ENCODE measurements at places on chromosomes 4 and X. TPM values are rescaled to one million over a fixed set of nuclear protein-coding genes. Genes with fewer than 3 reads are reported as not detected.

GRCh38 chr4:186924723-186925122 is 201.1 kb upstream of the FAT1 start:
- DNase-seq = no peak

GRCh38 chr4:111398906-111399330 is 746.3 kb upstream of the FAM241A start:
- DNase-seq = no peak

DNA sequence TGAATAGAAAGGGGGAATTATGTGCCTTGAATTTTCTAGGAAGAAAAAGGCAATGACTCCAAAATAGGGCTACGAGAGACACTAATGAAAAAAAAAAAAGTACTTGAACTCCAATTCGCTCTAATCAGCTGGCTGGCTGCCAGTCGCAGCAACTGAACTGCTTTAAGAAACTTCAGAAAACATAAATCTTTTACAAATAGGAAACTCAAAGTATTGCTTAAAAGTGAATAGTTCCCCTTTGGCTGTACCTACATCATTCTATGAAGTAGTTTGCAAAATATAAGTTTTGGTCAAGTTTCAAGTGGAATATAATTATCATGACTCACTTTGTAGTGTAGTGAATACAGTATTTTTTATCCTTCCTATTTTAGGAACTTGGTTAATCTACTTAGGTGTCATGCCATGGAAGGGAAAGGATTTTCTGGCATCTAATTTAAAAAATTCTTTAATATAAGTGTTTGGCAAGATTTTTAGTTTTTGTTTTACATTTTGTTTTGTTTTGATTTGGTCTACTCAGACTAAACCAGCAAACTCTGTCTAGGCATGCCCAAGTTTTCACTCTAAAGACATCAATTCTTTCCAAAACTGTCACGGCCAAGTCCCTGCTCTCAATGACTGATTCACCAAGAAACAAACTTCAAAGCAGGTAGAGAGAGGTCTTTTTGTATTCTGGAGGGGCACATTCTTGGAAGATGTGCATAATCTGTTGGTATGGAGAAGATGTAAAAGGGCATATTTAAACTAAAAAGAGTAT is 382.4 kb upstream of the GALNT7 start:
- no peak for DNase-seq

CXorf49B gene
- total RNA-seq = not detected

GRCh38 chrX:17788439-17788838 is 51.1 kb downstream of the SCML1 start:
- no peak for DNase-seq

DNA sequence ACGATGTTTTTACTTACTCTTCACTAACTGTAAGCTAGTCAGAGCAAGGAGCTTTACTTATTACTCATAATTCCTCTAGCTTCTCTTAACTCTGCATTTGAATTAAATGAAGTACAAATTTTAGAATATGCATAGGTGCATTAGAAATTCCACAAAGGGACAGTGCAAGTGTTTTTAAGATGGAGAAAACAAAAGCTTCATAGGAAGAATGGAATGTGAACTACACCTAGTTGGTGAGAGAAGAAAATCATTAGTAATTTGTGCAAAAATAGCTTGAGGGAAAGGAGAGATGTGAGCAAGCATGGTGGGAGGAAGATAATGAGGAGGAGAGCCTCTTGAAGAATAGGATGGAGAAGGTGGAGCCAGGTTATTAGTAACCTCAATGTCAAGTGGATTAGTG is 77.5 kb upstream of the SMARCA5 start:
- no peak for DNase-seq

EIF4E gene
- total RNA-seq = 77.5 TPM

GPM6B gene
- 24.0 TPM for total RNA-seq

DNA sequence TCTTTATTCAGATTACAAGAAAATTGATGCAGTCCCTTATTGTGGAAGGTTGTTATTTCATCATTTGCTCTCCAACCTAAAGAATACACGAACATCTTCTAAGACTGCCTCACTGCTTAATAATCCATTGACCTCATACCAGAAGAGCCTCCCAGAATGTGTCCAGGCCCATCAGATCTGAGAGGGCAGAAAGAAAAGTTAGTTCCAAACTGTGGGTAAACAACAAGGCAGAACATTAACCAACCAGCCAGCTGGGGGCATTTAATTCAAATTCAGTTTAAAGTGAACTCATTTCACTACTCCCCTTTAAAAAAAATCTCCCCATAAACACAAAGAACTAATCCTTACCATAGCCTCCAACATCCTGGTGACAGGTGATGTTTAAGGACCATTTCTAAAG is 13.8 kb downstream of the GPC4 start:
- no peak for DNase-seq

DNA sequence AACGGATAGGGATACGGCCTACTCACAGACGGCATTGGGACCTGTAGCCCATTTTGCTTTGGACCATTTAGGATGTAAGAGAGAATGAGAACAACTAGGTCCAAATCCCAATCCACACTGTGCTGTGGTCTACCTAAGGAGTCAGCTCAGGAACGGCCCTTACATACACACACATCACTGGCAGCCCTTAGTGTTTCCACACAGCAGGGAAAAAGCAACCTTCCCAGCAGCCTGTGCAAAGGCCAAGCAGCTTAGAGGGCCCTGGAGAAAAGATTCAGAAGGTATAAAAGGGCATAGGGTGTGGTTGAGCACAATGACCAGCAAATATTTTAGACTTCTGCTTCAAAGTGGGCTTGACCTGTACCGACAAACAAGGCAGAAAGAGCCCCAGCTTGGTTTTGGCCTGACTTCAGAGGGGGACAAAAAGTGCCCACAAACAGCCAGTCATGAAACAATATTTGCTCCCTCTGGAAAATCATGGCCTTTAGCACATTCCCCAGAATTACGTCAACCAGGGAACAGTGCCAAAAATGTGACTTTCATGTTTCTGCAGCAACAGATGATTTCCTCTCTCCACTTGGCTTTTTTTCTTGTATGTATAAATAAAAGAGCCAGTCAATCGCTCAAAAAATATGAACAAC is 359.5 kb upstream of the FGF16 start:
- DNase-seq = no peak

GRCh38 chr4:44632733-44633132 is 18.7 kb downstream of the YIPF7 start:
- DNase-seq = no peak

GRCh38 chr4:24278693-24279092 is 305.7 kb downstream of the DHX15 start:
- DNase-seq = no peak

GRCh38 chr4:15234116-15234855 is 193.5 kb upstream of the C1QTNF7 start:
- DNase-seq = no peak

- no peak for DNase-seq
Observed at GRCh38 chr4:146522869-146523205, 1.1 kb upstream of the SLC10A7 start.

UGT2B17 gene
- not detected for total RNA-seq

GRCh38 chrX:16120431-16120830 is 2.9 kb upstream of the GRPR start:
- DNase-seq = no peak

DNA sequence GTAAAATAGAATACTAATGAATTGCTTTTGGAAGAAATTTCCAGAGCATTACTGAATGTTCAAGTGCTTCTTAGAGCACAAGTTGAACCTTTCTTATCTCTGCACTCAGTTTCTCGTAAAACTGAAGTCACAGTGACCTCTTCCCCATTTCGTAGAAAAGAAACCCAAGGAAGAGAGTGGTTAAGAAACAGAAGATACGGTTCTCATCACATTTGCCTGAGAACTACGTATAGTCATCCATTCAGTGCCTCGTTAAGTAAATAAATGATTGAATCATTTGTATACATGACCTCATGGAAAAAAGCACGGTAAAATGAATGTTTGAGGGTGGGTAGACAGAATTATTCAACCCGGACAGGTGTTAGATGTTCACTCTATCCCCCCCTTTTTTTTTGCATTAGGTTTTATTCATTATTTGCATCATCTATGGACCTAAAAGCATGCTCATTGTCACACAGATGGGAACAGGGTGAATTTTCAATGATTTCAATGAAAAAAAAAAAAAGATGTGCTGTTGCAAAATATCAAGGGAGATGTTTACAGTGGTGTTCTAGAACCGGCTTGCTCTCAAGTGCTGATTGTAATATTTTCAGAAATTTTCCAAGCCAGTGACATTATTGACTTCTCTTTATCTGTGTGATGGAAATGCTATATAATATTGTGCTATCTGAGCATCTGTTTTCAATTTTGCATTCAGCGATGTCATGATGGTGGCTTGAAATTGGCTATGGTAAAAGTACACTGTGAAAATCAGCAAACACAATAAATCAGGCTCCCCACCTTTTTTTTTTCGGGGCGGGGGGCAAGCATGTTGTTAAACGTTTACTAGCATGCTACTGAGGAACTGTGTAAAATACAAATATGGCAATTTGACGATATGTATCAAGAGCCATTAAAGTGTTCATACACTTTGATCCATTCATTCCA is 4.3 kb downstream of the RHOH start:
- DNase-seq = no peak

DNA sequence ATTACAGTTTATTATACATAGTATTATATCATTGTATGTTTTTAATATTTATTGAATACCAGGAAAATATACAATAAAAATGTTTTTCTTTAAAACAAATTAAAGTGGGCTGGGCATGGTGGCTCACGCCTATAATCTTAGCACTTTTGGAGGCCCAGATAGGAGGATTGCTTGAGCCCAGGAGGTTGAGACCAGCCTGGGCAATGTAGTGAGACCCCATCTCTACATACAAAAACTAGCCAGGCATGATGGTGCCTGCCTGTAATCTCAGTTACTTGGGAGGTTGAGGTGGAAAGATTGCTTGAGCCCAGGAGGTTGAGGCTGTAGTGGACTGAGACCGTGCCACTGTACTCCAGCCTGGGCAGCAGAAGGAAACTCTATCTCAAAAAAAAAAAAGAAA is 38.3 kb upstream of the PDS5A start:
- DNase-seq = no peak

DNA sequence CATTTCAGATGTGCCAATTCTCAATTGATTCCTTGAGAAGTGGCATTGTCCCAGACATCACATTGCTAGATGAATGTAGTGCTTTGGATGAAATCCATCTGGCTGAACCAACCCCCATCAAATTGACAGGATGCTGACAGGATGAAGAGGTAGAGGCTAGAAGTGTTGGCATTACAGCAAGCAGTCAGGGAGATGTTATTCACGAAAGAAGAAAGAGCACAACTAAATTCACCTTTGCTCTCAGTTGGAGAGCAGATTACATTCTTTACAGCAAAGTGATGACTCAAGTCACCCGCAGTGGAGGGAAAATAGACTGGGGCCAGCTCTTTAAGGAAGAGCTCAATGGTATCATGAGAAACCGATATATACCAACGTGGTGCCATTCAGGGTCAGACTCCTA is 259.6 kb downstream of the C4orf33 start:
- no peak for DNase-seq

- DNase-seq = peak; percentile 57
Observed at GRCh38 chr4:3251691-3252479, 2.9 kb downstream of the MSANTD1 start.

DNA sequence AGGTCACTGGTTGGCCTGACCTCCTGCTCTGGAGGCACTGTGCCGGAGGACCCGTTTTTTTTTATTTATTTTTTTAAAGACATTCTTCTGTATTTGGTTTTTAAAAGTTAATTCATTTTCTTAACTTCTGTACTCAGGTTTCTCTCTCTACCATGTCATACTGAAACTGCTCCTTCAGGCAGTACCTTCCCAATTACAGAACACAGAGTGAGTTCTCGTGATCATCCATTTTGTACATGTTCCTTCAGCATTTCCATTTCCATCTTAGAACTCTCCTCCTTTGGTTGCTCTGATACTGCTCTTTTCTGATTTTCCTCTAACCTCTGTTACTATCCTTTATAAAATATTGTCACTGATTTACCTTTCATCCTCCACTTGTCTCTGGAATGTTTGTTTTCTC is 17.9 kb downstream of the UBE2K start:
- DNase-seq = no peak

GRCh38 chr4:140637836-140638235 is 69.1 kb upstream of the UCP1 start:
- DNase-seq = no peak

RBBP7 gene
- total RNA-seq = 130 TPM

SHROOM2 gene
- total RNA-seq = 1.8 TPM

GRCh38 chr4:132334081-132334480 is 815.0 kb upstream of the PCDH10 start:
- no peak for DNase-seq

DNA sequence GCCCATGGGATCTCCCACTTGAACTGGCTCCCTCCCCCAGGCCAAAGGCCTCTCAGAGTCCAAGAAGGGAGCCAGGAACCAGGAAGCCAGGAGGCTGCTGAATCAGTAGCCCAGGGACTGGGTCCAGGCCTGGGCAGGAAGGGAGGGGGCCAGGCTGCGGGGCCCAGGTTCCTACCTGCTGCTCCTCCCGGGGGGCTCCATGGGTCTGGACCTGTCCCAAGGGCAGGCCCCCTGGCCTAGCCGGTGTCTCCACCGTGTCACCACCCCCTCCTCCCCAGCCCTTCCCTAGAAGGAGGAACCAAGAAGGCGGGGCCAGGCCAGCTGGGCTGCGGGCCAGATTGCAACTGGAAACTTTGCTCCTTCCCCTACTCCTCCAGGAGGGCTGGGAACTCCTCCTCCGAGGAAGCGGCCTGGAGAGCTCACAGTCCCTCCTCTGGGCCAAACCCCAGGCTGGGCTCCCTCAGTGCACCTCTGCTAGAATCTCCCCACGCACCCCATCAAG is at the start of gene IQSEC2:
IQSEC2 (minus strand) TSS at position 264 of the 502 bp plus-strand sequence.
- DNase-seq = peak; percentile 96

DNA sequence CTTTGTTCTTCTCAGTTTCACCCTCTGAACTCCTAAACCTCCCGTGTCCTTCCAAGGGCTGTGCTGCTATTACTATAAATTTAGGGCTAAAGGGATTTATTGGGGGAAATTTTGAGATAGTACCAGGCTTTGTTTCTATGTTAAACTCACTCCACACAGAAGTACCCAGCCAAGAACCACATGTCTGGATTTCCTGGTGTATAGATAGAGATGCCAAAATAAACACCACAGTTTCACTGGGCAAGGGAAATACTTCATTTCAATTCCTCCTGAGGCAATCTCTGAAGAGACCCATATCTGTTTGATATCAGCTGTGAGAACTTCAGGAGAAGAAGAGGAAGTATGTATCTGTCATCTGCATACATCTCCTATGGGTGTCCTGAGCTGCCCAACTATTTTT is 21.7 kb upstream of the CLNK start:
- DNase-seq = no peak

- no peak for DNase-seq
Observed at GRCh38 chrX:74133156-74133796, 170.7 kb upstream of the ZCCHC13 start.

F8 gene
- 10.0 TPM for total RNA-seq

GRCh38 chr4:4800646-4801408 is 58.6 kb upstream of the MSX1 start:
- DNase-seq = no peak

H2BW2 gene
- not detected for total RNA-seq

GRCh38 chr4:12633053-12633651 is 851.0 kb downstream of the RAB28 start:
- peak; percentile 73 for DNase-seq

- no peak for DNase-seq
Observed at GRCh38 chr4:98601708-98602107, 56.7 kb downstream of the TSPAN5 start.
